CD4-positive, alpha-beta T cell (primary cell): ENCODE measurements at places on chromosomes 16 and 17.

DNA sequence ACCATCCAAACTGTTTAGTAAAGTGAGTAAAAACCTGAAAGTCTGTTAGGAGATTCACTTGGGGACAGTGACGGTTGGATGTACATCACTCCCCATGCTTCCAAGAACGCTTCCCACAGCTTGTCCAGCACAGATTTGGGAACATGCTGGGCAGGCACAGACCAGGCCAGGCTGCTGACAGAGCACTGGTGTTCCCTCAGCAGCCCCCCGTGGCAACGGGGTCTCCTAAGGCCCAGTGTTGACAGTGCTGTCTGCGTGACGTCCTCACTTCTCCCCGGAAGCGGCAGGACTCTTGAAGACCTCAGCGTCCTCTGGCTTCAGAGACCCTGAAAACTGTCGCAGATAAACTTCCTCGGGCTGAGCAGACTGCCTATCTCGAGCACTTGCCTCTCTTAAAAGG lies 8.9 kb upstream of the TRPV3 start:
- DNase-seq, result no peak

DNA sequence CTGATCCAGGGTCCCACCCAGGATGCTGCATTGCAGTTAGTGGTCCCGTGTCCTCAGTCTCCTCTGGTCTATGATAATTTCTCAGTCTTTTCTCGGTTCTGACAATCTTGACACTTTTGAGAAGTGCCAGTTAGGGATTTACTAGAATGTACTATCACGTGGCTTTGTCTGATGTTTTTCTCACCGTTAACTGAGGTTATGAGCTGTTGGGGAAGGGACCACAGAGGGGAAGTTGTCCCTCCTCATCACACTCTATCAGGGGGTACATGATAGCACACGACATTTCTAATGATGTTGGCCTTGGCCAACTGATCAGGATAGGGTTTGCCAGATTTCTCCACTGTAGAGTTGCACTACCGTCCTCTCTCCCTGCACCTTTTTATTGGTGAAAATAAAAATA lies 250.9 kb upstream of the SDK2 start:
- DNase-seq, result no peak

- DNase-seq, result no peak
Observed at GRCh38 chr16:11796227-11797165, 562 bp downstream of the ZC3H7A start.

DNA sequence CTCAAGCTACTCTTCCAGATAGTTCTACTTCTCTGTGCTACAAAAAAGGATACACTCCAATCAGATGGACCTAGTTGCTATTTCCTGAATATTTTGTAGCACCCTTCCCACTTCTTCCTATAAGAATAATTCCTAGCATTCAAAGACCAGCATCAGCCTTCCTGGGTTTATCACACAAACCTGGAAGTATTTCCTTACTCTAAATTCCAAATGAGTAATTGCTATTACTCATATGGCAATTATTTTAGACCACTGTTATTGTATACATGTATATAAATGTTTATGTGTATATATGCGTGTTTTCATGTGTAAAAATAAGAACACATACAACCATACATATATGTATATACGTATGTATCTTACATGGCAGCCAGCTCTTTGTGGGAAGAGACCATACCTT lies 130.6 kb downstream of the MYO1D start:
- DNase-seq, result no peak

DNA sequence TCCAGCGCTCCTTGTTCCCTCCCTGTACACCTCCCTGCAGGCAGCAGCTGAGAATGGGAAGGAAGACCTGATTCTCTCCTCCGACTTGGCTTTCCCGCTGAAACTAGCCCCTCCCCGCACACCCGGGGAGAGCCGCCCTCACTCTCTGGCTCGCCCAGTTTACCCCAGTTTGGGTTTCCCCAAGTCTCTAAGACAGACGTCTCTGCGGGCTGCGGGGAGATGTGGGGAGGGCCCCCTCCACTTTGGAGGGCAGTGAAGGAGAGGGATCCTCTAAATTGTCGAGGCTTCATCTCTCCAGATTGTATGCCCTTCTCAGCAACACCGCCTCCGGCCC lies 797 bp downstream of the GRB7 start:
- peak; percentile 87 for DNase-seq

DNA sequence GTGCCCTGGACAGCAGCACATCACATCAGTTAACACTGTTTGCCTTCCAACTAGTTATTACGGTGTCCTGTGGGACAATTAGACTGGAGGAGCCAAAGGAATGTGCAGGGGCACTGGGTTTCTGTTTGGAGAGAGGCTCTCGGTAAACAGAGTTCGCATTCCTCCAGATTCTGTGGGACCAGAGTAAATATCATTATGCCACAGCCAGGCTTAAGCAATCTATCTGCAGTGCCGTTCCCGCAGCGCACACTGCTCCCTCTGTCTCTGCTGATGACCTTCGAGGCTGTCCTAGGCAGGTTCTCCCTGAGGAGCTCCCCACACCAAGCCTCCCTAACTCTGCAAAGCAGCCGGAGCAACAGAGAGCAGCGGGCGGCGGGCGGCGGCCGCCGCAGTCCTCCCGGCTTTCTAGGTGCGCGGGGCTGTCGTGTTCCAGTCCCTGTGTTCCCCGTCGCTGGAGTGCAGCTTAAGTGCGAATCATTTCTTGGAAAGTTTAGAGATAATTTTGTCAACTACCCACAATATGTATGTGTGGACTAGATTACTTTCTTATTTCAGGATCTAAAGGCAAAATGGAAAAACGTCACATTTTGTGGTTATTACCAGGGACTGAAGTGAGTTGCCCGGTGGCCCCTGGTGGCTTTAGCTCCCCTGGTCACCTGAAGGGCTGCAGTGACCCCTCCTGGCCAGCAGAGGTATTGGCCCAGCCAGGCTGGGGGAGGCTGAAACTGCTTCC lies 43.3 kb downstream of the PGS1 start:
- DNase-seq, result peak; percentile 85

DNA sequence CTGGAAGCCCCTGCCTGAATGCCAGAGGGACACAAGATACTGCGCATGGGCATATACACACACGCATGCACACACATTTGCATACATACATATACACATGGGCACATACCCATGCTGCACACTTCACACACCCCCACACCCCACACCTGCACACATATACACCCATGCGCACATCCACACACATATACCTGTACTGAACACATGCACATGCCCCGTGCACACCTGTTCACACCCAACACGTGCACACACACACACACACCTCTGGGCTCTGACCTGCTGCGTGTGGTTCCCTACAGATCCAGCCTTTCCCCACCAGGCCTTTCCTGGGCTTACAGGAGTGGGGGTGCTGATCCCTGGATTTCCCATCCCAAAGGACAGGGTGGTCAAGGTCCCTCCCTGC lies 6.3 kb downstream of the SPPL2C start:
- DNase-seq, result no peak

- no peak for DNase-seq
Observed at GRCh38 chr16:85152414-85153030, 40.2 kb upstream of the CIBAR2 start.

DNA sequence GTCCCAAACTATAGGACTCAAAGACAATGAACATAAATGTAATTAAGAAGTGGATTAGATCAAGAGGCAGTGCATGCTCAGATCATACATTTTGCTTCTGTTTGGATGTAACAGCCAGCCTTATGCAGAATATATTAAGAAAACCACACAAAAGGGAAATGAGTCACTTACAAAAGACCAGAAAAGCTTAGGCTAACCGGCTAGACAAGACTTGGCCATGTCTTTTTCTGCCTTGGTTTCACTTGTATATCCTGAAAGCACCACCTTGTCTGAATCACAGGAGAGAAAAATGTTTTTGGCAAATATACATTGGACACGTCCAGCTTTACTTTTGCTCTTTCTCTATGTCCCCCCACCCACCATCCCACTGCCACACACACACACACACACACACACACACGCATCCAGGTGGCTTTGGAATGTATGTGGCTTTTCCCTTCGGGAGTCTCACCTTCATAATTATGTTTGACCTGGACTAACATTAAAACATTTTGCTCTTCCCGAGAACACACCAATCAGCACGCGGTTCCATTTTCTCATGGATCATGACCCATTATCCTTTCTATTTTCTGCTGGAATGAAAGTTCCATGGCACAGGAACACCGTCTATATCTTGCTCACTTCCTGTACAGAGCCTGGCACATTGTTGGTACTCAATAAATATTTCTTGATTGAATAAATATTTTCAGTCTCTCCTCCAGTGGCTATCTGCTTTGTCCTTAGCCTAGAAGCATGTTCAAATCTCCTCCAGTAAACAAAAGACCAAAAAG lies 64.6 kb downstream of the CDK5R1 start:
- peak; percentile 38 for DNase-seq

DNA sequence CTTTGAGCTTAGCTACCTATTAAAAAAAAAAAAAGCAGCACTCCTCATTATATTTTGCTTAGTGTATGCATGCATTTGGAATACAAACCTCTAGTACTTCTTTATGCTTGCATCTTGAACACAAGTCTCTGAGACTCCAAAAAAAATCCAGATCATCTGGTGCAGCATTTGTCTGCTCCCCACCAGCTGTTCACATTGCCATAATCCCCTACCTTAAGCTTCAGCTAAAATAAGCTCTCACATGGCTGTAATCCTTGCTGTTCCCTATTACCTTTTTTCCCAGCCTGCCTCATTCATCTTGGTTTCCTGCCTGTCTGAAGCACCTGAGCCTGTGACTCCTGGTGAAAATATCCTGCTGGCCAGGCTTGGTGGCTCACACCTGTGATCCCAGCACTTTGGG lies 7.5 kb upstream of the NFATC2IP start:
- DNase-seq, result no peak

DNA sequence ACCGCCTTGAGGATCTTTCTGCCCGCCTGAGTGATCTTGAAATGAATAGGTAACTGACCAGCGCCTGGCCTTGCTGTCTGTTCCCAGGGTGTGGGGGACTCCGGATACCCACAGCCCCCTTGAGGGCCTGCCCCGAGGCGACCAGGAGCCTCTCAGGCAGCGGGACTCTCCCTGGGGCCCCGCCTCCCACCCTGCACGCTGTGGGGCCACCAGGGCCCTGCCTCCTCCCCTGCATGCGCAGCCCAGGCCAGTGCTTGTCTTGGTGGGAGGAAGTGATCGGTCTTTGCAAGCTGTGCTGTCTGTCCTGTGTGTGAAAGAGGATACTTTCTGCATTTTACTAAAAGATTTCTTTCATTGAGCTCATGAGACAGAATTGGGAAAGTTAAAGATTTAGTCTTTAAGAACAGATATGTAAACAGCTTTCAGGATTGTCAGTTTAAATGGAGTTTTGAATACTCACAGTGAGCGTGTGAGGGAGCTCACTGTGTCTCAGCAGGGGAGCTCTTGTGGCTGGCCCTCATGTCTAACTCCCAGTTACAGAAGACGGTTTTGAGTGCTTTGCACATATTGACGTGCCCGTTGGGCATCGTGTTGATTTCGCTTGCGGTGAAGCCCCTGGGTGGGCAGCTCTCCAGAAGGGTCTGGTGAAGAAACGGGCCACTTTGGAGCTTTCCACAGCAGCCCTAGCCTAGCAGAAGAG lies 36.1 kb upstream of the CAPN15 start:
- DNase-seq, result no peak

- no peak for DNase-seq
Observed at GRCh38 chr17:7982666-7983065, 19.7 kb upstream of the GUCY2D start.

DNA sequence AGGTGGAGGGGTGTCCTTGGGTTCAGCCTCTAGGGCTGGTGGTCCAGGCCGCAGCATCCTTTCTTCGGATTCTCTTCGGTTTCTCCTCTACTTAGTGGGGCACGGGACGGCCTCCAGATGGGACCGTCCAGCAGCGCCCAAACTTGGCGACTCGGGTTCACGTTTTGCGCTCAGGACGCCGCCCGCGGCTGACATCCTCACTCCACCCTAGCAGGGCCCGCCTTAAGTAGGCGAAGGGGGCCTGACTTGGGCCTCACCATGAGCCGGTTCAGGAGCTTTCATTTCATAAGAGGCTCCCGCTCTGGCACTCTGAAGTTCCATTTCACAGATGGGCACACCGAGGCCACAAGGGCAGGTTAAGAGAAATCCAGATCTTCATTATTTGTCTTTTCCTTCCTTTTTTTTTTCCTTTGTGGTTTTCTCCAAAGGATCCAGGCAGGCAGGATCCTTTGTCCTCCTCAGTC lies 141.2 kb downstream of the SEC14L1 start:
- DNase-seq, result no peak

DNA sequence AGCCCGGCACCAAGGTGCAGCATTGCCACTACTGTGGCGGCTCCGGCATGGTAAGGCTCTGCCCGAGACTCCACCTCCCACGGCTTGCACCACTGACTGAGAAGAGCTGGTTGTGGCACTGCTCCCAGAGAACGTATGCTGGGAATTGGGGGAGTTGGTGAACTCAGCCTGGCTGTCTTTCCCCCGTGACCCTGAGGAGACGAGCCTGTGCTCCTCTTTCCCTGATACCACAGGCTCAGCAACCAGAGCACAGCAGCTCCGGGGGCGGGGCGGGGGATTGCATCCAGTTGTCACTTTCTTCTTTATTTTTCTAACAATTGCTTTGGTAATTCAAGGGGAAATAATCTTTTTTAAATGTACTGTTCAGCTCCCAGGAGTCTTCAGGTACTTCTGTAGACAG lies 16.7 kb downstream of the DNAJA3 start:
- DNase-seq, result no peak

DNA sequence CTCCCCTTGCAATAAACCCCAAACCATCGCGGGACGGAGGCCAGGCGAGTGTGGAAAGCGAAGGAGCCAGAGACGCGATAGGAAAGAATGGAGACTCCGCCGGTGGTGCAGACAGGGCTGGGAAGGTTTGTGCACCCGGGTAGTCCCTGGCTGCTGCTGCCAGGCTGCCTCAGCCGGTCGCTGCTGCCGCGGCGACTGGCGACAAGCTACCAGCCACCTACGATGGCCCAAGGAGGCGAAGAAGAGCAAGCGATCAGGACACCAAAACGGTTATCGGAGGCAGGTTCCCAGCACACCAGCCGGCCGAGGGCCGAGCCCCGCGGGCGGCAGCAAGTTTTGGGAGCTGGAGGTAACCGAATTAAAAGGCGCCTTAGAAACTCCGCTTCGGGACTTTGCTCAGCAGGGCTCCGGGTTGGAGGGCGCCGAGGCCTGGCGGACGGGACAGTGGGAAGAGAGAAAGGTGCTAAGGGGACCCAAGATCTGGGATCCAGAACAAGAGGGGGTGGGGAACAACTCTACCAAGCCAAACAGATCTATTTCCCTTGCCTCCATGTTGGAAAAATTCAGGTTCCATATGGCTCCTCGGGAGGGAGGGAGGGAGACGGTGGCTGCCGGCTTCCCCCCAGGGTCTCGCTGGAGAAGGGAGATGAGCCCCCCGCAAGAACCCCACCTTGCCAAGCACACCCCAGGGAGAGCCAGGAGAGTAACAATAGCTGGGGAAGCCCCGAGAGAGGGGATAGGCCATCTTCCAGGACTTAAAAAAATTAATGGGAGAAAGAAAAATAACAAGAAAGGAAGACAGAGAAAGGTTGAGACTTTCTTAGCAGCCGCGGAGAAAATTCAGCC lies 9.7 kb upstream of the HOXB2 start:
- DNase-seq, result no peak

GRCh38 chr16:83402967-83403366 lies 404.8 kb upstream of the HSBP1 start:
- no peak for DNase-seq

- DNase-seq, result no peak
Observed at GRCh38 chr17:10010752-10011151, 105.7 kb upstream of the RCVRN start.
